ENCODE measurements at places on chromosomes 16 and 17.
A peak's percentile ranks its signal among the peaks of the same experiment; 100 is the strongest.

- DNase-seq = no peak
Observed at GRCh38 chr16:82960918-82961317, 334.1 kb downstream of the CDH13 start.

GRCh38 chr17:39640591-39641031 lies 3.7 kb downstream of the STARD3 start:
- no peak for DNase-seq

GRCh38 chr17:74354123-74354522 lies 7.5 kb downstream of the BTBD17 start:
- peak; percentile 47 for DNase-seq

- no peak for DNase-seq
Observed at GRCh38 chr17:77258638-77259037, 117.9 kb downstream of the SEC14L1 start.

- no peak for DNase-seq
Observed at GRCh38 chr17:49024523-49024922, 27.3 kb downstream of the IGF2BP1 start.

DNA sequence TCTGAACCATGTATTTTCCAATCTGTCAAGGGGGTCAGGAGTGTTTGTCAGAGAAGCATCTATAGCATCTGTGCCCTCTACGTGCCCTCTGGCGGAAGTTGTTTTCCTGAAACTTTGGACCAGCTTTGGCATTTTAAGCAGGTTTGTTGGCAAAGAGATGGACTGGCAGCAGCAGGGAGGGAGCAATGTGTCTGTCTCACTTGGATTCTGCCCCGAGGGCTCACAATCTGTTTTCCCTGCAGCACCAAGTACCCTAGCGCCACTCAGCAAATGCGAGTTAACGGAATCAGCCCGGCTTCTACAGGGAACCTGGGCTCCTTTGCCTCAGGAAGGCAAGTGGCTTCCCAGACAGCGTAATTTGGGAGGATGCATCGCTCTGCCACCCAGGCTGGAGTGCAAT lies 17.4 kb downstream of the DUSP14 start:
- DNase-seq = no peak

- peak; percentile 39 for DNase-seq
Observed at GRCh38 chr17:80663781-80664206, 119.2 kb downstream of the RPTOR start.

DNA sequence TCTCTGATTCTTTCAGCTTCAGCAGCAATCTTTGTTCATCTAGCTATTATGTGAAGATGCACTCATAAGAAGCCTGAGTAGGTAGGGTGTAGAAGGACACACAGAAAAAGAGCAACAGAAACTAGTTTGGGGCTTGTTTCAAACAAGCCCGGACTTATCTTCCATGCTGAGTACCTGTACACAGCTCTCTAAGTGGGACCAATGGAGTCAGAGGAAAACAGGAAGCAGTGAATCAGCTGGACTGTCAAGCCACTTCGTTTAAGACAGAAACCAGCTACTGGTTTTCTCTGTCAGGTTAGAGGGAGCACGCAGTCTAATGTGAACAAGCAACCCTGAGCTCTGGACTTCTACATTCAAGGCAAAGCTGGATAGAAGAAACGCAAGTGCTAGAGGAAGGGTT lies 16.0 kb downstream of the MAP2K6 start:
- DNase-seq = no peak

DNA sequence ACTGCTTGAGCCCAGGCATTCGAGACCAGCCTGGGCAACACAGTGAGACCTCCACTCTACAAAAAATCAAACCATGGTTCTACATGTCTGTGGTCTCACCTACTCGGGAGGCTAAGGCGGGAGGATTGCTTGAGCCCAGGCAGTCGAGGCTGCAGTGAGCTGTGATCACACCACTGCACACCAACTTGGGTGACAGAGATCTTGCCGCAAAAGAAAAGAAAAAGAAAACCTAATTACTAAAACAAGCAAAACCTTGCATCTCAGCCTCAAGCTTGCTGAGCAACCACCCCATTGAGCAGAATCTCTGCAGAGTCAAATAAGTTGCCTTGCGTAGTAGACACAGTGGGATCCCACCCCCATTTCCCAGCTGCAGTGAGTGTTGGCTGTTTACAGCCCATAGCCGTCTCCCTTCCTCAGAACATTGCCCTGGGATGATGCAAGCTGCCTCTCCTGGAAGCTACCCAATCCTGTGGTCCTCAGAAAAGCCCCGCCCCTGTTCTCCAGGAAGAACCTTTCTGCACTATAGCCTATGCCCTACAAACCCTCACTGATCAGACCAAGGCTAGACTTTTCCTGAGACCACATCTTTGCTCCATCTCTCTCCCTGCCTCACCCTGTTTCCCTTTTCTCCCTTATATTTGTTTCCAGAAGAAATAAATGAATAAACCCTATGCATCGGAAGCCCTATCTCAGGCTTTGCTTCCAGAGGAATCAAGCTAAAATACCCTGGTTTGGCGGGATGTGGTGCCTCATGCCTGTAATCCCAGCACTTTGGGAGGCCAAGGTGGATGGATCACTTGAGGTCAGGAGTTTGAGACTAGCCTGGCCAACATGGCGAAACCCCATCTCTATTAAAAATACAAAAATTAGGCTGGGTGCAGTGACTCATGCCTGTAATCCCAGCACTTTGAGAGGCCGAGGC lies 16.7 kb upstream of the ERN2 start:
- no peak for DNase-seq

- DNase-seq = no peak
Observed at GRCh38 chr16:57916735-57917438, 54.0 kb downstream of the CNGB1 start.

DNA sequence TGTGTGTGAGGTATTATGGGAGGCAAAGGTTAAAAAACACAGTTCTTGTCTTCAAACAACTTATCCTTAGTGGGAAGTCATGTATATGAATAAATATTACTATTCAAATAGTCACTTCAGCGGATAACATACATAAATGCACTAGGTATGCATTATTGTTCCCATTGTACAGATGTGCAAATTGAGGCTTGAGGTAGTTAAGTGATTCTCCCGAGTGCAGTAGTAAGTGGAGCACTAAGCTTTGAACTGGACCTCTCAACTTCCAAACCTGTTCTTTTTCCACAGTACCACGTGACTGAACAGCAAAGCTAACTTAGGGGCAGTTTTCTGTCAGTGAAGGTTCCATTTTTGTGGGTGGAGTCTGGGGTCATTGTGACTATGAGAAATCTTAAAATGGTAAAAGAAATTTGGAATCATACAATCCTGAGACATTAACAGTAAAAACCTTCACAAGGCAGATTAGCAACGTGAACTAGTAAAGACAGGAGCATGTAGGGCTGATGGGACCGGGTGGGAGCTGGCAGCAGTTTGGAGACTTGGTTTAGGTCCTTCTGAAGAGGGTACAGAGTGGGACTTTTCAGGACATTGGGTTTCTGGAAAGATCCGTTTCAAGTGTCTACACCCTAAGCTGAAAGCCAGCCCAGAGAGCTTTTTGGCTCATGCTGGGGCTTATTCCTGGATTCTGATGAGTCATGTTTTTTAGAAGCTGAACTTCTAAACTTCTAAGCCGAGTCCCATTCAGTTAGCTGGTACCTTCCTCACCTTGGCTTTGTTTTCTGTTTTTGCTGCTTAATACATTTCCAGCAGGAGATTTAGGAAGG lies 204.9 kb downstream of the PRKCA start:
- no peak for DNase-seq

Measured in activated T-cell treated with anti-CD3 and anti-CD28 coated beads, Interleukin-2, amount 50 U/mL, for 1 hour (primary cell).